ENCODE measurements at places on chromosomes 4 and X.

- DNase-seq: peak; percentile 33
Measured at GRCh38 chr4:106869551-106869950, 166.6 kb downstream of the DKK2 start.

DNA sequence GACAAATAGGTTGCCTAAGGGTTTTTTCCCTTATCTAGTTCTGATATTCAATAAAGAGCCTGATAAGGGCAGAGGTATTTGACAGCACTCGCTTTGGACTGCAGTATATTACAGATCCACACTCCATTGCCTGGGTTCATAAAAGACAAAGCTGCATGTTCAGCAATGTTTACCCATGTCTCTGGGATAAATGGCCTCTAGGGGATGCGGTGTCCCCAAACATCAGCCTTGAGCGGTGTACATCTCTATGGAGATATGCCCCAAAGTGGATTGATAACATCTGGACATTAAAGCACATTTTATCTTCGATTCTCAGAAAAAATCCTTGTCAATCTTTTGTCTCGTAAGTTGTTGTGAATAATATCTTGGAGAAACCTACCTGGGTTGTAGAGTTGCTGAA is 660.8 kb upstream of the AADAT start:
- no peak for DNase-seq

DNA sequence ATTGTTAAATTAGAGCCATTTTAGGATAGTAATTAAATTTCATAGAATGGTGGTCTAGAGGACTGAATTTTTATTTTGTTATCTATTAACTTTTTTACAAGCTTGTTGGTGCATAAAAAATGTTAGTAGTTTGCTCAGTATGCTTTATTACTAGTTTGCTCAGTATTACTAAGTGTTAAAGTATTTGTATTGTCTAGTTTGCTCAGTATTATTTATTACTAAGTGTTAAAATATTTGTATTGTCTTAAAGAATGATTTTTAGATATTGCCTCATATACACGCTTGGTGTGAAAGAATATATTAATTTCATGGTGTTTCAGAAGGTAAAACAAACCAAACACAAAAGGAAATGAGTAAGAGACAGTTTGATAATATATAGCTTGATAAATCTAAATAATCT is 268.4 kb upstream of the MAGEB18 start:
- no peak for DNase-seq

DNA sequence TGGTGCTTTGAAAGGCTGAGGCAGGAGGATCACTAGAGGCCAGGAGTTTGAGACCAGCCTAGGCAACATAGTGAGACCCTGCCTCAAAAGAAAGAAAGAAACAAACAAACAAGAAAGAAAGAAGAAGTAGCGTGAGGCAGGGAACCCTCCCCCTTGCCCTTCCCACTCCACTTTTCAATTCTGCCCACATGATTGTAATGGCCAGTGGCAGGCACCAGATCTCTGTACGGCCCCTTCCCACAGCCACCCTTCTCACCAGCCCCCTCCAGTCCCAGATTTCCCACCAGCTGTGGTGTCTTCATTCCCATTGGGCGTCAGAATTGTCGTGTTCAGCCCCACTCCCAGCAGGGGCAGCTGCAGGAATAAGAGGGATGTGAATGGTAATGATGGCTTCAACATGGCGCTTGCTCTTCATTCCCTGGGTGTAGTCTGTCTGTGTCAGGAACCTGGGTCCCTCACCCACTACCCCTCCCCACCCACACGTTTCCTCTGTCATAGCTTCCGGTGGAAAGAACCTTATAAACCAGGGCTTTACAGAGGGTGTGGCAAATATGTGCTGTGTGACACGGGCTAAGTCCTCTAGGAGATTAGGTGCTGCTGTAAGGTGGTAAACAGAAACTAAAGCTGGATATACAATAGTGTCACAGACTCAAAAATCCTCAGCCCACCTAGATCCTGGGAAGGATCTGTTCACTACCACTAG is at the start of gene IL2RG:
TSS of gene IL2RG (minus strand) at position 437 of the 703 bp plus-strand sequence. CDS start at position 399, 38 bp downstream.
- DNase-seq: no peak

DNA sequence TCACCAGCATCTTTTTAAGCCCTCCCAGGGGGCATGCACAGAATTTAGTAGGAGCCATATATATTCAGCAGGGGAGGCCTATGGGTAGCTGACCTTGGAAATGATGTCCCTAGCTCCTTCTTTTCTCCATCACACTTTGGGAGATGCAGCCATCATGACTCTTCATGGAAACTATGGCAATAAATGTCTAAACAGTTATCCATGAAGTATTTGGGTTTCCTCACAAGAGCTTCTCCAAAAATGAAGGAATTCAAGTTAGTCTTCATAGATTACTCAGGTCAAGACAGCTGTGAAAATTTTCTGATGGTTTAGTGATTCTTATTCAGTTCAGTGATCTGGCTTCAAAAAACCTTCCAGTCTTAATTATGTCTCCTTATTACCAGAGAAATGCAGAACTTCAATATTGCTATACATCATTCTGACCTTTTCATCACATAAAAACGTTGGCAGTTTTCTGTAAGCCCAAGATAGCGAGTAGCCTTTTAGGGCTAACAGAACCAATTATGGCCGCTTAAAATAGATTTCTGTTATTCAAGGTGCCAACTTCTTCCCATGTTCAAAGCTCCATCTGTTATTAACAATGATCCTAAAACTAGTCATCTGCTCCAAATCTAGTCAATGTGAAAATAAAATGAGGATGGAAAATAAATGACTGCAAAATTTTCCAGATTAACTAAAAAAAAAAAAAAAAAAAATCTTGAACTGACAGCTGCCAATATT is 52.5 kb downstream of the TMEM156 start:
- DNase-seq: no peak

DNA sequence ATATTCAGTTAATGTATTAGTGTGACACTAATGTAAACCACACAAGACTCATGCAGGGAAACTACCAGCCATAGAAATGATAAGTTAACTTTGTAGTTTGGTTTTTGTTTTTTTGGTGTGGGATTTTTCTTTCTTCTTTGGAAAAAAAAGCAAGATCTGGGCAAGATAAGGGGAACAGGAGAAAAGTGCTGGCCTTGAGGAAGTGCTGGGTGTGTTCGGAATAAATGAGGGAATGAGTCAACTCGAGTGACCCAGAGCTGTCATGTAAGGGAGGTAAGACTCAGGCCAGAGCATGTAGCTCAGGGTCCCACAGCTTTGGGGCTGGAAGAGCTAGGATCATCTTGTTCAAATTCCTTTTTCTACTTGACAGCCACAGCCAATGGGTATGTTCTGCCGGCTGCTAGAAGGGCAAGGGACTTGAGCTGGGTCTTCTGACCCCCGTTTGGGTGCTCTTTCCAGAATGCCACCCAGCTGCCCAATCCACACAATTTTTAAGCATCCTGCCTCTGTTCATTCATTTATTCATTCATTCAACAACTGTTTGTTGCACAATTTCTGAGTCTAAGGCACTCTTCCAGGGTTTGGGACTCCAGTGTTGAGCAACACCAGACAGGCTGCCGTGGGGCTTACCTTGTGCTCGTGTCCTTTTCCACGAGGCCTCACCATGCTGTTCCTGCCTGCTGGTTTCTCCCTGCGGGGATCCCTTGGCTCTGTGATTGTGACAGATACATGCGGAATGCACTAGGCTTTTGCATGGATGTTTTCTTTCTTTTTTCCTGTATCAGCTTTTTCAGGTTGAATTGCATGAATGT is 54.5 kb downstream of the CLDN34 start:
- no peak for DNase-seq

- DNase-seq: no peak
Measured at GRCh38 chrX:15808254-15808653, 18.0 kb downstream of the ZRSR2 start.

Measured in AG04449 (cell line).